ENCODE measurements at places on chromosomes 12 and 14.

DNA sequence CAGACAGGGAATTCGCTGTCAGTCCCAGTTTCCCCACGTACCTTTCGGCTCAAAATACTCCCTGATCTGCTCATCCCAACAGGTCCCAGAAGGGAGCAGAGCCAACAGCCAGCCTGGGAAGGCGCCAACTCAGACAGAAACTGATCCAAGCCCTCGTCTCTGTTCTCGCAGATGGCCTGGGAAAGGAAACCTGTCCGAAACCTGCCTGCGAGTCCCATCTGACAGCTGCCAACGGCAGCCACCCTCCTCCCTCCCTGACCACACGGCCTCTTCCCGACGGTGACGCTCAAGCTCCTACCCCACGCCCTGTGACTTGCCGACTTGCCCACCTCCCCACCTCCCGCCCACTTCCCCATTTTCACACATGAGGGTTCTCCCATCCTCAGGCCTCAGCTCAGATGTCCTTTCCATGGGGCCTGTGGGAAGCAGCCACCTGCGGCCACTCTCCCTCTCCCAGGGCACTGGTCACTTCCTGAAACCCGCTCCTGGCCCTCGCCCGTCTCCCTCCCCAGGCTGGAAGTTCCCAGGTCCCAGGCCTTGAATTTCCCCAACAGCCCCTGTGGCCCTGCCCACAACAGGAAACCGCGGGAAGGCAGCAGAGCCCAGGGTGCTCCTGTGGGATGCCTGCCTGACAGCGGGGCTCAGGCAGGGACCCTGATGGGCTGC, 60.9 kb upstream of the FBRSL1 start:
- DNase-seq, result no peak

GRCh38 chr14:92461891-92462290, 51.7 kb upstream of the RIN3 start:
- no peak for DNase-seq

- DNase-seq, result no peak
Measured at GRCh38 chr12:20477672-20478071, 109.3 kb downstream of the PDE3A start.

DNA sequence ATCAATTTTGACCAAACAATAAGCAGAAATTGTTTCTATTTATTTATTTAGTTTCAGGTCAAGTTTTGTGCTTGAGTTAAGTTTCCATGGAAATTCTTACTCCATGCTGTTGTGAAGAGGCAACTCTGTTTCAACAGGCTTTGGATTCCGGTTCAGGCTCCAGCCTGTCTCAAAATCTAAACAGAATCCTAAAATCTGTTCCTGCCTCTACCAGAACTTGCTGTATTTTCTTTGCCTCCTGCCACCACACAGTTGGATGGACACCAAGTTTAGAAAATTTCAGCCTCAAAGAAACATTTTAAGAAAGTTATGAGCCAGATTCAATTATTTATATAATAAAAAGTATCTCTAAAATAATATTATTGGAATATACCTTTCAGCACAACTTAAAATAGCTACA, 330.9 kb downstream of the FOXG1 start:
- no peak for DNase-seq

DNA sequence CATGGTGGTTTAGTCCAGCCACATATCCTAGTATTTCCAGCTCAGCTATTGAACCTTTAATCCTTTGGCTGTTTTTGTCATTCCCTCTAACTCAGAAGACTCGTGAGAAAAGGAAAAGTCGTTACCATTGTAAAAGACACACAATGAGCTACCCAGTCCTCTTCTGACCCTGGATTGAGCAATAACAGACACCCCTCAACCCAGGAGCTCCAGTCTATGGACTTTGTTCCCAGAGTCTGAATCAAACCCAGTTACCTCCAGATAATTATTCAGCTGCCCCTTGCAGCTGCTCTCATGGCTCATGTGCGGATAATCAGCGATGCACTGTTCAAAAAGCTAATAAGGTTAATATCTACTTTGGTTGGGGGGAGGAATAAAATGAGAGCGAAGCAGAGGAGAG, 402.4 kb downstream of the BTG1 start:
- no peak for DNase-seq

- DNase-seq, result no peak
Measured at GRCh38 chr12:1073652-1074051, 82.6 kb downstream of the ERC1 start.
